GF-D8 (cell line): ENCODE measurements at places on chromosomes 12 and 14.

DNA sequence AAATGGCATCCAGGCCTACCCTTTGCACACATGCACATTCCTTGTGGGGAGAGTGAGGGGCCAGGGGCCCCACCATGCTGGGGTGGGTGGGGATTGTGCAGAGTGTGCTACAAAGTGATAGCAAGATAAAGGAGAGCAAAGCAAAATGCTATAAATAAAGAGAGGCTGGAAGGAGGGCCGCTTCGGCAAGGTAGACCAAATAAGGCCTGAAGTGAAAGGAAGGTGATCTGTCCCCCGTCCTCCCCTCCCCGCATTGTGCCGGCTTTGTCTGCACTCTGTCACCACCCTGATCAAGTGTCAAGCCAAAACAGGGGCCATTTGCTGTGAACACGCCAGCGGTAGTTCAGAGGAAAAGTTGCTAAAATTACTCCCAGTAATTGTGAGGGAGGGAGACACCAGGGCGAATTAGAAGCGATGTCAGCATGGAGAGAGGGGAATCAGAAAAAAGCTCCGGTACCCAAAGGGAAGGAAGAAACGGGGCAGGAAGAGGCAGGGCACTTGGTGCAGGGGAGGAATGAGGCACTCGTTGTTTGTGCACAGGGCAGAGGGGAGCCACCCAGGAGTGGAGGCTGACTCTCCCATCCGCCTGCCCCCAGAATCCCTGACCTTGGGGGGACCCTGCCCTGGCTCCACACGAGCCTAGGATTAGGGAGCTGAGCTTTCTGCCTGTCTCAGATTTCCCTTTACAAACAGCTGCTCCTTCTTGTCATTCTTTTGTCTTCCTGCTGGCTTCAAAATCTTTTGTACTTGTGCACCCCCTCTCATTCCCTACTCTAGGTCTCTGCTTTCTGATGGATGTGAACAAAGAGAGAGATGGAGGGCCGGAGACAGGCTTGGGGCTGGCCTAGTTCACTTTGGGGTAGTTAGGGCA is 2.9 kb upstream of the MYH7 start:
- DNase-seq, result no peak

- DNase-seq, result no peak
Measured at GRCh38 chr12:119512772-119513497, 80.6 kb upstream of the TMEM233 start.

DNA sequence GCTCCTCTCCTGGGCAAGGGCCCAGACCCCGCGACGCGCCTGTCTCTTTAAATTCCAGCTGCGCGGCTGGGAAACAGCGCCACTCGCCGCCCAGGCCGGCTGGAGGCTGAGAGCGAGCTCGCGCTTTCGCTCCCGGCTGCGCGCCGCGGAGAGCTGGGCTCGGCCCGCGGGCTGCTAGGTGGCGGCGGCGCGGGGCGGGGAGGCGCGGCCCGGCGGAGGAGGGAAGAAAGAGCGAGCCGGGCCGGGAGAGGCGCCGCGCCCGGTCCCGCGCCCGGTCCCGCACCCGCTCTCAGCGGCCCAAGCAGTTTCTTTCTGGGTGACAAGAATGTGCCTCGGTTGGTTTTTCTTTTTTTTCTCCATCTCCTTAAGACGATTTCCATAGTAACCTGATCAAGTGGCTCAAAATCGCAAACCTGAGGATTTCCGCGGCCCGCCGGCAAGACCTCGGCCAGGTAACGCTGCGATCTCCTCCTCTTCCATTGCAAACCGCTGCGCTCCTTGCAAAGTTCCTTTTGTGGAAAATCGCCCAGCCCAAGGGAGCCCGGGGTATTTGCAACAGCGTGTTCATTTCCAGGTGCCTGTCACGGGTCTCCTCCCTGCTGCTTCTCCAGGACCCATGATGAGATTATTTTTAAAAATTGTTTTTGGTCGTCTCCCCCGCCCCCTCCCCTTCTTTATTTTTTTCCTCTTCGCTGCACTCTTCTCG is 259.5 kb upstream of the E2F7 start:
- DNase-seq, result no peak

GRCh38 chr14:95313707-95314106 is 6.0 kb downstream of the CLMN start:
- peak; percentile 0 for DNase-seq

DNA sequence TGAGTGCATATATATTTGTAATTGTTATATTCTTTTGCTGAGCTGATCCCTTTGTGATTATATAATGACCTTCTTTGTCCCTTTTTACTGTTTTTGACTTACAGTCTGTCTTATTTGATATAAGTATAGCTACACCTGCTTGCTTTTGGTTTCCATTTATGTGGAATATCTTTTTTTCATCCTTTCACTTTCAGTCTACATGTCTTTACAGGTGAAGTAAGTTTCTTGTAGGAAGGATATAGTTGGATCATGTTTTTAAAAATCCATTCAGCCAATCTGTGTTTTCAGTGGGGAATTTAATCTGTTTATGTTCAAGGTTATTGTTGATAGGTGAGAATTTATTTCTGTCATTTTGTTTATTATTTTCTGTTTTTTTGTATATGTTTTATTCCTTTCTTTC is 12.1 kb downstream of the GZMH start:
- no peak for DNase-seq

DNA sequence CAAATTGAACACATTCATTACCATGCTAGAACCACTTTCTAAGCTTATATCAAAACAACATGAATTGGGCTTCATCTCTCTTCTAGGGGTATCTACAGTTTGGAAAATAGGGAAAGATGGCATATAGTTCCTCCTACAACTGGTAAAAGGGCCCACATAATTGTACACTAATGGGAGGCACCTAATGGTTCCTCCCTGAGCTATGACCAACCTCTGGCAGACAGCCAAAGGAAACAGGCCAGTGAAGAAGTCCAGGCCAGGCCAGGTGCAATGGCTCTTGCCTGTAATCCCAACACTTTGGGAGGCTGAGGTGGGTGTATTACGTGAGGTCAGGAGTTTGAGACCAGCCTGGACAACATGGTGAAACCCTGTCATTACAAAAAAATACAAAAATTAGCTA is 23.2 kb upstream of the APOF start:
- DNase-seq, result no peak
